GM12891 (cell line): ENCODE measurements at places on chromosomes 16 and 17.
A peak's percentile ranks its signal among the peaks of the same experiment; 100 is the strongest.

DNA sequence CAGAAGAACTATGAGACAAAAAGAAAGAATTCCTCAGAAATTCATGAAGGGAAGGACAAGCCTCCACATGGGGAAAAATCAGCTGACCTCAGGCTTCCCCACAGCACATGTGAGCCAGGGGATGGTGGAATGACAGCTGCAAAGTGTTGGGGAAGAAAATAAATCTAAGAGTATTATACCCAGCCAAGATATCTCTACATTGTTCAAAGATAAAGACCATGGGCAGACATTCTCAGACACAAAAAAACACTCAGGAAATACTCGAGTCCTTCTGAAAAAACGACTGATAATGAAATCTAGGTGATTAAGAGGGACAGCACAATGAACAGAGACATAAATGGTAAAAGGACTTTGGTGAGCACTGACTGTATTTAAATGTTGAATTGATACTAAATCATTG, 3.9 kb downstream of the RAB40B start:
- no peak for DNase-seq

DNA sequence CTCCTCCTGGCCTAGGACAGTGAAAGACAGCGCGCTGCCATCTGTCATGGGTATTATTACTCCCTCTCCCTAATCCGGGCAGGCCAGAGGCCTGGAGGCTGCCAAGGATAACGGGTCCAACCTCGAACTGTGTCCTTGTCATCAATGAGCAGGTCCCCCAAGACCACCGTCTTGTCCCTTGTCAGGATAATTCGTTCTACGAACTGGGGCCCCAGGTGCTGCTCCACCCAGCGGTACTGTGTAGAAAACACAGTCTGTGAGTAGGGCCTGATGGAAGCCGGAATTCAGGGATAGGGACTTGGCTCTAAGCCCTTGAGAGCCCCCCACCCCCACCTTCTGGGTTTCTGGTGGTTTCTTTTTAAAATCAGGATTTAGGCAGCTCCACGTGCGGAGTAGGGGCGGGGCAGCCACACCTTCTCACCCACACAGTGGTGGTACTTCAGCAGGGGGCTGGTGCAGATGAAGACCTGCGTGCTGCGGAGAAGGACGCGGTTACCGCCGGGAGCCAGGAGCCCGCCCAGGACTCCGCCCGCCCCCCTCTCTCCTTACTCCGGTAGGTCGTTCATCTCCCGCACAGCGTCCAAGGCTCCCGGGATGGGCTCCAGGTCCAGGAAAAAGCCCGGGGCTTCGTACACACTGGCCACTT, 787 bp downstream of the NT5C start:
- DNase-seq = peak; percentile 57

DNA sequence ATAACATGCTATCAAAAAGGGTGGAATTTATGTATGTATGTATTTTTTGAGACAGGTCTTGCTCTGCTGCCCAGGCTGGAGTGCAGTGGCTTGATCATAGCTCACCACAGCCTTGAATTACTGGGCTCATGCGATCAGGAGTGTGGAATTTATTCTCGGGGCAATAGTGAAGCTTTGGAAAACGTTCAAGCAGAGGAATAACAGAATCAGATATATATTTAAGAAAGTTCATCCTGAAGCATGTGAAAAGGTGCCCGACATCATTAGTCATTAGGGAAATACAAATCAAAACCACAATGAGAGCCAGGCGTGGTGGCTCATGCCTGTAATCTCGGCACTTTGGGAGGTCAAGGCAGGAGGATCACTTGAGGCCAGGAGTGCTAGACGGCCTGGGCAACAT, 7.7 kb upstream of the ITGAE start:
- DNase-seq = no peak

DNA sequence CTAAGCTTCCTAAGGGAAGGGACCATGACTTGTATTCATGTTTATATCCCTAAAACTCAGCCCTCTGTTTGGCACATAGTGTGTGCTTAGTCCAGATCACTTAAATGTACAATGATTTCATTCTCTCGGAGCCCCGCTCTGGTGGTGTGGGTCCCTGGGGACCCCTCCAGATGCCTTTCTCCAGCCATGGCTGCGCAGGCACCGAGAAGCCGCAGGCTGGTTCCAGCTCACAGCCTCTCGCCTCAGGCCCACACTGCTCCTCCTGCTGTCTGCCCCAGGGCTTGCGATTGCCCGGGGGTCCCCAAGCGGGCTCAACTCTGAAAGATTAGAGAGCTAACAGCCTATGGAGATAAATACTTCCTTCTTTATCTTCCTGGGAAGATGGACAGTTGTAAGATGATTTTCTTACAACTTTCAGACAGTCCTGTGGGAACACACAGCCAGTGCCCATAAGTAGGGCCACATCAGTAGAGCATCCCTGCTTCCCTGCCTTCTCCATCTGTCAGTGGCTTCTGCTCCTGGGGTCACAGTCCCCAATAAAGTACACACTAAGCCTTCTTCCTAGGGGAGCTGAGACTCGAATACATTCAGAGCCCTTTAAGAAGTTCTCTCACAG, 66.2 kb downstream of the CENPV start:
- DNase-seq = no peak

DNA sequence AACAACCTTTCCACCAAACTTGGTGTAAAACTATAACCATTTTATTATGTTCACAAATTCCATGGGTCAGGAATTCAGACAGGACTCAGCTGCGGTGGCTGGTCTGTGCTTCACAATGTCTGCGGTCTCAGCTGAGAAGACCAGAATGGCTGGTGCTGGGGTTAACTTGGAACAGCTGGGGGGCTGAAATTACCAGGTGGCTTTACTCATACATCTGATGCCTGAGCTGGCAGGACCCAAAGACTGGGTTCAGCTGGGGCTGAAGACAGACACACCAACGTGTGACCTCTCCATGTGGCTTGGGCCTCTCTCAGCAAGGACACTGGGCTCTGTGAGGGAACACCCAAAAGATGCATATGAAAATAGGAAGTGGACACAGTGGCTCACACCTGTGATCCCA, 5.7 kb upstream of the HID1 start:
- no peak for DNase-seq

DNA sequence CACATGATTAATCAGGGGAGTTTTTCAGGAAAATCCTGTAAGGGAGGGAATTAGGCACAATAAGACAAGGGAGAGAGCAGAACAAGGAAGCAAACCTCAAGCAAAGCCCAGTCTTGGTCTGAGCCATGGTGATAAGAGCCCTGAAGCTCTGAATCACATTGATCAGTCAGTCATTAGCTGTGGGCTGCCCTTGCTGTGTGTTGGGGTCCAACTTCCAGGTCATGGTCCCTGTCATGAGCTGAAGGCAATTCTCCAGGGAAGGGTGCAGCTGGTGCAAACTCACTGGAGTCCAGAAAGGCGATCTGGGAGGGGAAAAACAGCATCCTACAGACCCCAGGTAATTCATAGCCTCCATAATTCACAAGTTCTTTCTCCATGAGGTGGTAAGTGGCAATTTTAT, 89.9 kb downstream of the CYLD start:
- no peak for DNase-seq

DNA sequence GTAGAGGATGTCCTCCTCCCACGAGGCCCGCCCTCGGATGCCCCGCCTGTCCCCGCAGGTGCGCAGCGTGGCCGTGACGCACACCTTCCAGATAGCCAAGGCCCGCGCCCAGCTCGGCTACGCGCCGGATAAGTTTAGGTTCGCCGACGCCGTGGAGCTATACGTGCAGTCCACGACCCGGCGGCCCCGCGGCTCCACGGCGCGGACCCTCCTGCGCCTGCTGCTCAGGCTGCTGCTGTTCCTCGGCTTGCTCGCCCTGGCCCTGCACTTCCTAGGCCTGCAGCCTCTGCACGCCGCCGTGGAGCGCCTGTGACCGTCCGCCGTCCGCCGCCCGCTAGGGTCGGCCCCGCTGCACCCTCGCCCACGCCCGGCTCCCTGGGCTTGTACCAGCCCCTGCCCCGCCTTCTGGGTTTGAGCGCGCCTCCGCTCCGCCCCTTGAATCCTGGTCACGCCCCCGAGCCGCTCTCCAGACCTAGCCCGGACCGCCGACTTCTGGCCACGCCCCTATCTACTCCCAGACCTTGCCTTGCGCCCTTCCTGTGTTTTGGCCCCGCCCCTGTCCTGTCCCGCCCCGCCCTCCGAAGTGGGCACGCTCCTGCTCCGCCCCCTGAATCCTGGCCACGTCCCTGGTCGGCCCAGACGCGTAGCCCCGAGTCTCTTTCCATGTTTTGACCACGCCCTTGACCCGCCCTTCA, 15.8 kb upstream of the EEF2K start:
- DNase-seq = peak; percentile 81

DNA sequence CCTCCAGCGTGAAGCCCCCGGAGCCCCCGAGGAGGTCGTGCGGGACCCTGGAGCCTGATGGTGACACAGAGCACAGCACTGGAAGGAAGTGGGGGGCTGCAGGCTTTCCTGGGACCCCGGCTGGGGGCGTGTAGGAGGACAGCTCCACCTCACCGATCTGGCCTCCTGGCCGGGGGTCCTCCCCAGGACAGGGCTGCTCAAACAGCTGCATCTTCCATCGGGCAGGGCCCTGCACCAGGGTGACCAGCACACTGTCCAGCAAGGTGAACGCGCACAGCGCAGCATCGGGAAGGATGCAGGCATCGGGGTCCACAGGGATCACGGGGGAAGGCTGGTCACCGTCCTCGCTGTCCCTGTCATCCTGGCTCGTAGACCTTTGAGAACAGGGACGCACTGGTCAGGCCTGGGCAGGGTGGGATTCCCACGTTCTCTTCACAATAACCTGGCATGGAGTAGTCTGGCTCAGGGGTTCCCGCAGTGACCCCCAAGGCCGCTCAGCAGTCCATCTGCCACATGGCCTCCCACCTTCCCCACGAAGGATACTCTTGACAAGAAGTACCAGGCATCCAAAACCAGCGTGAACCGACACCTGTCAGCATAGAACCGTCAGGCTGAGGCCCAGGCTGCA, 1.2 kb downstream of the FAAP100 start:
- no peak for DNase-seq

- no peak for DNase-seq
Observed at GRCh38 chr17:76491271-76492122, 9.7 kb downstream of the RHBDF2 start.

DNA sequence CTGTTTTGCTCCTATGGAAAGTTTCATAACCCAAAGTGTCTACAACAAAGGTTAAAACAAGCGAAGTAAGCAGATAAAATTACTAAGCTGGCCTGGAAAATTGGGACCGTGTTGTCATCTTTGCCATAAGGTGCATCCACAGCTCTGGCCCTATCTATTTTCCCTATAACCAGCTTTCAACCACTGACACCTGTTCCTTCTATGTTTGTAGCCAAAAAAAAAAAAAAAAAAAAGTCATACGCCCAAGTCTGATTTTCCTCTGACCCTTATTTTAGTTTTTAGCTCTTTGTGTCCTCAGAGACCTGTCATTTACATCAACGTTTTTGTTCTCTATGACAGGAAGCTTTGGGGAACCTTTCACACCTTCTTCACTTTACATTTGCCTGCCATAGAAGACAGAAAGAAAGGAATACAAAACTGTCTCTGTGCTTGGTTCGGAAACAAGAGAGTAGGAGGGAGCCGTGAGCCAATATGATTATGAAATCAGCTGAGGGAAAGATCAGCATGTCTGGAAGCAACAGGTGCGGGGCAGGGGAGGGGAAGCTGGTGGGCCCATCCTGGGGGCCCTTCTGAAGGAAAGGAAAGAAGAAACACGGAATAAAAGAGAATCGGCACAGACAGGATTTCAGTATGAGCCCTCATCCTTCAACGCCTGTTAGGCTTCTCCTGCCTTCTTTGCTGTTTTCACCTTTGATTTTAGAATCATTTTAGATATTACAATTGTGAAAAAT, 8.5 kb downstream of the HS3ST3A1 start:
- DNase-seq = no peak

GRCh38 chr16:17348042-17348783, 122.5 kb downstream of the XYLT1 start:
- no peak for DNase-seq

DNA sequence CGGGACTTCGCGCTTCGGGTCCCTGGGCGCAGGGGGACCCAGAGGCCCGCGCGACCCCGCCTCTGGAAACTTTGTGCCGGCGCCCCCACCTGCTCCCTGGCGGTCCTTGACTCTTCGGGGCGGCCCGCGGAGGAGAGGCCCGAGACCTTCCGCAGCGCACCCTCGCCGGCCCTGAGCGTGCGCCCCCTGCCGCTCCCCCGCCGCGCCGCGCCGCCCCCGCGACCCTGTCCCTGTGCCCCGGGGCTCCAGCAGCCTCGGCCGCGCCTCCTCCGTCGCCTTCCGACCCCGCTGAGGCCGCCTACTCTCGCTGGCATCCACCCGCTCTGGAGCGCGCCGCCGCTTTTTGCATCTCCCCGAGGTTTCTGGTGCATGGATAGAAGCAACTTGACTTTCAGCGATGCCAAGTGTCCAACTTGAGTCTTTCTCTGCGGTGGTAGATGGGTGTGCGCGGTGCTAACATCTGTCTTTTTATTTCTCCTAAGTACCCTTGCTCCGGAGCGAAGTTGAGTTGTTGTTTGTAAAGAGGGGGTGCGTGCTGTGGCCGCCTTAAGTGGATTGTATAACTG, 414 bp downstream of the DUSP14 start:
- DNase-seq = peak; percentile 52

DNA sequence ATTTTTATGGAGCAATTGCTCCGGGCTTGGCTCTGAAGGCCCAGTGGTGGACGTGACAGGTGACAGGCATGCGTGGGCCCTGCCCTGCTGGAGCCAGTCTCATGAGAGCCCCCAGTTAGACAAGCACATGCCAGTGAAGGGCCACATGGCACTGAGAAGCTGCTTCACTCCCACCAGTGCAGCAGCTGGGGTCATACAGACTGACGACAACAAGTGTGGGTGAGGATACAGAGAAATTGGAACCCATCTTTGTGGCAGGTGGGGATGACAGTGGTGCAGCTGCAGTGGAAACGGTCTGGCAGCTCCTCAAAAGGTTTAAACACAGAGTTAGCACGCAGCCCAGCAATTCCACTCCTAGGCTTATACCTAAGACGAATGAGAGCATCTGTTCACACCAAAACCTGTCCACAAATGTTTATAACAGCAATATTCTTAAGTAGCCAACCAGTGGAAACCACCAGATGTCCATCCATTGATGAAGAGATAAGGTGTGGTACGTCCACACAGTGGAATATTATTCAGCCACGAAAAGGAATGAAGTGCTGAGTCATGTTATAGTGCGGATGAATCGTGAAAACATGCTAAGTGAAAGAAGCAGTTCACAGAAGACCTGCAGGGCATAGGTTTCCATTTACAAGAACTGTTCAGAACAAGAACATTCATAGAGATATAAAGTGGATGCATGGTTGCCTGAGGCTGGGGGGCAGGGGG, 12.5 kb upstream of the CIBAR2 start:
- no peak for DNase-seq

GRCh38 chr16:85236818-85237150, 124.5 kb upstream of the CIBAR2 start:
- DNase-seq = no peak

DNA sequence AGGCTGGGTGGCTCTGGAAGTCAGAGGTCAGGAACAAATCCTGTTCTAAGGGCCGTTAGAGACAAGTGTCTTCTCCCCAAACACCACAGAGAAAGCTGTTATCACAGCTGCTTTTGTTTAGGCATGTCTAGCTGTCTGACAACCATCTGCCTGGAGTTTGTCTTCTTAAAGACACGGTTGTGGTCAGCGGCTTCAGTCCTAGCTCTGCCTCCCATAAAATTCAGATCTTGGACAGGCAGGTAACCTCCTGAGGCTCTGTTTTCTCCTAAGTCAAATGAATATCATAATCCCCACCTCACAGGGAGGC, 2.3 kb upstream of the ITGA3 start:
- DNase-seq = no peak
